Stimulated activated CD4-positive, alpha-beta T cell treated with anti-CD3 and anti-CD28 coated beads, Interleukin-12 subunit alpha, Interleukin-12 subunit beta, amount 100 ng/mL, for 24 hours (primary cell): ENCODE measurements at places on chromosomes 7 and 10.

DNA sequence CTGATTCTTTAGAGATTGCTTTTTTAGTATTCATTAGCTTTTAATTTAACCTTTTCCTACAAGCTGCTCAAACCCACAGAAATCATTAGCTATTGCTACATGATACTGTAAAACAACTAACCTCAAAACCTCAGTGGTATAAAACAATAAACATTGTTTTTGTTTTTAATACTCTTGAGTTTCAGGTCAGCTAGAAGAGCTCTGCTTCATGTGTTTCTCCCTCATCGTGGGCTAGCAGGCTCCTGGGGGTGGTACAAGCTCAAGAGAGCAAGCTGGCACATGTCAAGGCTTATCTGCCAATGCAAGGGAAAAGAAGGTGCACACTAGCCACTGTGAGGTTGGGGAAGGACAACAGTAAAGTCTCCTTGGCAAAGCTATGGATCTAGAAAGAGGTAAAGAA lies 232.9 kb upstream of the PHF14 start:
- DNase-seq = no peak

- DNase-seq = no peak
Measured at GRCh38 chr7:23474829-23475575, 4.7 kb upstream of the IGF2BP3 start.

- no peak for DNase-seq
Measured at GRCh38 chr7:69020536-69020935, 577.7 kb upstream of the AUTS2 start.

DNA sequence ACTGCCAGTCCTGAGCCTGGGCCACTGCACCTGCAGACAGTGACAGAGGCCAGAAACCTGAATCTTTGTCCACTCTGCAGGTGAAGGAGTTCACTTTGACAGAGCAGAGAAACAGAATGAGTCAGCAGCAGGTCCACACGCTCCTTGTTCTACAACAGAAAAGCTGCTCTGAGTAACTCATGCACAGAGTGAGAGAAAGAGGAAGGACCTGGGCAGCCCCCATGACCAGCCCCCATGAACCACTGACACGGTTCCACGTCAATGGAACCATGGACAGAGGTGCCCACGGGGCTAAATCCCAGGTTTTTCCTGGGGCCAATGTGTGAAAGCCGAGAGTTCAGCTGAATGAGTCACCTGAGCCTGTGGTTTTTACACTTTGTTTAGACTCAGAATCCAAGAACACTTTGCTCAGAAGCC lies 40.8 kb upstream of the CTBP2 start:
- no peak for DNase-seq

DNA sequence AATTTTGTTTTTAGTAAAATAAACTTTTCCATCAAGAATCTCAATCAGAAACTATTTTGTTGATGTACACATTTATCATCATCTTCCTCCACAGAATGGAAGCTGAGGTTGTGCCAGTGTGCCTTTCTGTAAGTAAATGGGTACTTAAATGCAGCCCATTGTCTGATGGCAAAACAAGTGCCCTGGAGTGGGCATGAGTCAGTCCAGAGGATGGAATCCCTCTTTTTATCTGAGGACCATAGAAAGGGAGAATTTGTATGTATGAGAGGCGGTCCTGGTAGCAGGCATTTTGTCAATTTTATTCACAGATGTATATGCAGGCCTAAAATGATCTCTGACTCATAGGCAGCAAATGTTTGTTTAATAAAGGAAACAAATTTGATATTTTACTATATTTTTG lies 102.1 kb upstream of the MAGI2 start:
- no peak for DNase-seq

DNA sequence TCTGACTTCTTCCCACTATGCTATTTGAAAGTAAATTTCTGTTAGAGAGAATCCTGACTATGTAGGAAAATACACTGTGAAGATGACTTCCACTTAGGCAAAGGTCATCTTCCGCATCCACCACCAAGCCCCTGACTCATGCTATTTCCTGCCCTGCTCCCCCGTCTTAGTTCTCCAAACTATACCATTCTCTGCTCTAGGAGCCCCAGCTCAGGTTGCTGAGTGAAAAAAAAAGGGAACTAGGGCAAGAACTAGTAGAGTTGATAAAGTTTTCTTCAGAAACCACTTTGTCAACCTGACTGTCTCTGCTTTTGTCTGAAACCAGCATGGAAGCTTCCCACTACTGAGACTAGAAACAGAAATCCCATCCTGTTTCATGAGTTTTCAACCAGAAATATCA lies 96.9 kb downstream of the EVX1 start:
- DNase-seq = no peak

GRCh38 chr7:43856996-43857395 lies 12.3 kb downstream of the MRPS24 start:
- DNase-seq = no peak

- no peak for DNase-seq
Measured at GRCh38 chr7:114209968-114210367, 204.6 kb upstream of the FOXP2 start.
